Subcutaneous preadipocyte (primary cell): ENCODE measurements at places on chromosomes 3 and 15. TPM values are rescaled to one million over a fixed set of nuclear protein-coding genes. Genes with fewer than 3 reads are reported as not detected.

The GP5 gene
- under 0.01 TPM in 1 of 2 replicates, not detected in the other for total RNA-seq

The LRRC2 gene
- 0.78 and 1.1 TPM in 2 replicates for total RNA-seq

The MORC1 gene
- not detected in 2 replicates for total RNA-seq

The DIPK2A gene
- total RNA-seq: 48.9 and 76.8 TPM in 2 replicates

The SNRPA1 gene
- total RNA-seq: 12.5 and 14.7 TPM in 2 replicates
